ENCODE measurements at places on chromosomes 7 and 10.

- no peak for DNase-seq
Measured at GRCh38 chr10:97666992-97667391, 20.0 kb downstream of the AVPI1 start.

- DNase-seq = no peak
Measured at GRCh38 chr7:43501870-43502269, 81.0 kb upstream of the STK17A start.

GRCh38 chr10:127250031-127250430 lies 53.6 kb upstream of the INSYN2A start:
- no peak for DNase-seq

DNA sequence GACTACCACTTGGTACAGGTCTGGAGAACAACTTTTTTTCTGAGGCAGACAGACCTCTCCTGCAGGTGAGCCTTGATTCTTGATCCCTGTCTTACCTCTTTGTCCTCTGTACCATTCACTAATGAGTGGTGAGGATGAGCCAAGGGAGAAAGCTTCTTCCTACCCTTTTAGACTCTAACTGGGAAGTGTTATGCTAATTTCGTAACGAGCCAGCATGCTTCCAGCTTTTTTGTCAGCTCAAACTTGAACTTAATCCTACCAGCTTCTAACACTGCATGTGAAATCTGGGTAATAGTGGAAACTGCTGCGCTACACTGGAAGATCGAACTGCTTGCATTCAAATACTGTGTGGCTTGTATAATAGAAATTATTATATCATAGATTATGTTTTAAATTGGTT lies 87.0 kb downstream of the NEUROD6 start:
- no peak for DNase-seq

GRCh38 chr7:153383781-153384180 lies 624.2 kb downstream of the ACTR3B start:
- DNase-seq = no peak

DNA sequence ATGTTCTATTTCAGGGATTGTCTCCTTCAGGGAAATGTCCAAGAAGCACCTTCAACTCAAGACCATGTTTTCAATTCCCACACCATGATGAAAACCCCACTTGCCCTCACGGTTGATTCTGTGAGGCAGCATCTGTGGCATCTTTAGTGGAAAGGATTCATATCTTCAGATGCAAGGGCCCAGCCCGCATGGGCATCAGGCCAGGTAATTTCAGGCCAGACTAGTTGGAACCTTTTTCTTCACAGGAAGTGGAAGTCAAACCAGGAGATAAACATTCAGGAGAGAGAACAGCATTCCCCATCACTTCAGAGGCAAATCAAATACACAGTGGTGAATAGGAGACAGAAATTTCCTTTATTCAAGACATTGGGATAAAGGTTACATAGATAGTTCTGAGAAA lies 88.8 kb downstream of the JCAD start:
- DNase-seq = no peak

- DNase-seq = no peak
Measured at GRCh38 chr7:25091176-25091575, 33.9 kb downstream of the CYCS start.

GRCh38 chr10:94224656-94225055 lies 138.1 kb downstream of the NOC3L start:
- DNase-seq = no peak
